SW 1271 (cell line): ENCODE measurements at places on chromosomes 5 and 9.

- DNase-seq, result no peak
These were observed 56.5 kb downstream of the GPR107 start for GRCh38 chr9:130110166-130110565.

DNA sequence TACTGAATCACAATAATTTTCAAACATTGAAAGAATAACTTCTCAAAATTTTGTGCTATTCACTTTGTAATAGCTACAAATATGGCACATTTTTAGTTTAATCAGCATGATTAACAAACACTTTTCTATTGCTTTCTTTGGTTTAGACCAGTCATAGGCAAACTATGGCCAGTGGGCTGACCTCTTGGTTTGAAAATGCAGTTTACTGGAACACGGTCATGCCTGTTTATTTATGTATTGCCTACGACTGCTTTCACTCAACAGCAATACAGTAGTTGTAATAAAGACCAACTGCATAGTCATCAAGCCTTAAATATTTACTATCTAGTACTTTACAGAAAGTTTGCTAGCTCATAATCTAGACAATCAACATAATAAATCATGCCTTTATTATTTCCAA is 810.8 kb downstream of the TLE1 start:
- DNase-seq, result no peak

GRCh38 chr9:133945314-133945975 is 46.7 kb downstream of the VAV2 start:
- no peak for DNase-seq

DNA sequence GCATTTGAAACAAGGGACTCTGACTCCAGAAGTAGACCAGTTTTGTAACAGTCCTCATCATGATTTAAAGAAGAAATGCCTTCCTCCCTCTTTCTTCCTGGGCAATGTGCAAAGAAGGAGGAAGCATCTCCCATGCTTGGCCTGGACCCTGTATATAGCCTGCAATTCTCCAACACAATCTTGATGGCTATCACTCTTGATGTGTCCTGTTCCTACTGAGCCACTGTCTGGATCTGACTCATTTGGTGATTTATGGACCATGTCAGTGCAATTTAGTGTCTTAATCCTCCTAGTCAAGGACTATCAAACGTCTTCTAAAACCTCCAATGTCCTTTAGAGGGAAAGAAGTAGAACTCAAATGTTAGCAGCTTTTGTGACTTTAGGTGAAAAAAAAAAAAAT is 697.3 kb downstream of the TLR4 start:
- DNase-seq, result no peak

DNA sequence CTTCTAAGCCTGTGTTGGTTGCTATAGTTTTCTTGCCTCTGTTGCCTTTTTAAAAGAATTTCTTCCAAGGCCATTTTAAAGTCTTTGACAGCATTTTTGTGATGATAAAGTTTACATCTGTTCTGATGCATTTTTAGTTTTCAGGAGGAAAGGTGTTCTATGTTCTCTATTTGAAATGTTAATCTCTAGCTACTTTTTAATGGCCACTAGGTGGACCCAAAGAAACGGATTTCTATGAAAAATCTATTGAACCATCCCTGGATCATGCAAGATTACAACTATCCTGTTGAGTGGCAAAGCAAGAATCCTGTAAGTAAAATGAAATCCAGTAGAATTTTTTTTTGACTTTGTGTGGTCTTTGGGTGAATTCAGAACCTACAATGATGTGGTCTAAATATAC is 60.2 kb downstream of the MELK start:
- no peak for DNase-seq

GRCh38 chr5:2666081-2666480 is 85.4 kb downstream of the IRX2 start:
- no peak for DNase-seq

GRCh38 chr5:16540421-16540820 is 74.8 kb upstream of the ZNF622 start:
- no peak for DNase-seq

DNA sequence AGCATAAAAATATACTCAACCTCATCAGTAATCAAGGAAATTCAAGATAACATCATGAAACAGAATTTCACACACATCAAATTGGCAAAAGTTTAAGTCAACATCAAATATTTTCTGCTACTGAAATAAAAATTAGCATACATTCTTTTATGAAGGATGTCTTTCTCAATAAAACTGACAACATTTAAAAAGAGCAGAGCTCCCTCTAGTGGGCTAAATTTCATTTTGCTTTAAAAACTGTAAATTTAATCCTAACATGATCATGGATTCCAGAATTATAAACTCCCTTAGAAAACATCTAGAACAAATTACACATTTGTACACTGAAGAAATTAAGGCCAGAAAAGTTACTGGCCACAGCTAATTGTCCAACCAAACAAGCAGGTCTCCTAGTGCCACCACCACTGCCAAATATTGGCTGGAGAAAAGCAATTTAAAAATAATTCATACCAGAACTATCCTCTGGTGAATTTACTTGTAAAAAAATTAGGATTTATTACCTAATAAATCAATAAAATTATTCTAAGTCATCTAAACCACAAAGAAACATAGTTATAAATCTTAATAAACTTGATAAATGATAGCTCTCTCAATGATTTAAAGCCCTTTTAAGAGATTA is 31.2 kb downstream of the DEPDC1B start:
- DNase-seq, result peak; percentile 52

DNA sequence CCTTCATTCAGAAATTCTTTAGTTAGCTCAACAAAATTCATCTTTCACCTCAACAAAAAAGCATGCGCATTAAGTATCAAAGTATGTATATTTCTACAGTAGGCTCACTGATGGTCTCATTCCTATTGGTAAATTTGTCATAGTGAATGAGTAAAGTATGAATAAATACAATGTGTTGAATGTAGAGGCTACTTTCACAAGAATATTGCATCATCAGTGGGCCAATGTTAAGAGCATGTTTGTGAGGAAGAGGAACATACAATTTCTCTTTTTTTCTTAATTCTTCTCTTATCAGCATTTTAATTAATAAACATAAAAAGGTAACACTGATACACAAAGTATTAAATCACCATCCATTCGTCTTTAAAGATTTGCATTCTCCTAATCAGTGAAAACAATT is 505.1 kb downstream of the CETN3 start:
- no peak for DNase-seq

- no peak for DNase-seq
These were observed 27.8 kb upstream of the ARAP3 start for GRCh38 chr5:141709699-141710267.

DNA sequence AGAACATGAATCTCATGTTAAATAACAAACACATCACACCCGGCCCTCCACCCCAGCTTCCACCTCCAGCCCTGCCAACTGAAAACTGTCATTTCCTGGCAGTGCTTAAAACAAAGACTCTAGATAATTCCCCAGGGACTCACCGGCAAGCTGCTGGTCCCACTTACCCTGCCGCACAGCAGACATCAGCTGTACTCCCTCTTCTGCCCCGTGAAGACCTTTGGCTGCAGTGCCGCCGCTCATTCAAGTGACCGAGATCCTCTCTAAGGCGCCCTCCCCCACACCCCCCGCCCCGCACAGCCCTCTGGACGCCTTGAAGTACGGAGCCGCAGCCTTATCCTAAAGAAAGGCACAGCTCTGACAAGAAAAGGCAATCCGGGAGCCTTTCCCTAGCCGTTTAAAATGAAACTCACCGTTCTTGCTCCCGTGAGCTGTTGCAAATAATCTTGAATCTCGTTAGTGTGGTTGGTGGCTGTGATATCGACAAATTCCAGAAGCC is 434 bp downstream of the GLRX start:
- DNase-seq, result peak; percentile 75

DNA sequence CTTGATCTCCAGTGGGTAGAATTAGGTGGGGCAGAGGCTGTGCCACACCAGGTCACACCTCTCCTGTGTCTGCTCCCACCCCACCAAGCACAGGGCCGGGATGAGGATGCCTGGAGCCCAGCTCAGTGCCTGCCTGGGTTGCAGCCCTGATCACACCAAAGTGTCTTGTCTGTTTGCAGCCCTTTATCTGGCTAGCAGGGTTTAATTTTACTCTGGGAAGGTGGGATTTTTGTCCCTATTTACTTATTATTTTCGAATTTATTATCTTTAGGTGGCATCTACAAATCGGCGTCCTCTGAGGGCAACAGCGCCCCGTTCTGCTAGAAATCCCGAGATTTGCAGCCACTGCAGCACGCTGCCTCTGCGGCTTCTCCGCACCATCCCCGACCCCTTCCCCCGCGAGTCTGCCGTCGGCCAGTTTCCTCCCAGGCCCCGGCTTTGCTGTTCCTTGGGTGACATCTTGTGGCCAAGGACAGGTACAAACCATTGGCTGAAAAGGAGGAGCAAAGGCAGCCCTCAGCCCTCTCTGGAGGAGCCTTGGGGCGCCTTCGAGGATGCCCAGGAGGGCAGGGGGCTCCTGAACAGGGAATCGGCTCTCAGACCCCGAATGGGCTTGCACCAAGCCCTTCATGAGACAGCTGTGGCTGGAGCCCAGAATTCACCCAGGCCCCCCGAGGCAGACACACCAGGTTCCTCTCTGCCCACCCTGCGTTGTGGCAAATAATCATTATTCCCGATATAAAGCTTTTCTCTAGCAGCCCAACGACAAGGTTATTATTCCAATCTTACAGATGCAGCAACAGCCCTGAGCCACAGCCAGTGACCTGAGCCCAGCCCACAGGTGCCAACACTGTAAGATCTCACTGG is 113.0 kb downstream of the GAPVD1 start:
- DNase-seq, result peak; percentile 46

DNA sequence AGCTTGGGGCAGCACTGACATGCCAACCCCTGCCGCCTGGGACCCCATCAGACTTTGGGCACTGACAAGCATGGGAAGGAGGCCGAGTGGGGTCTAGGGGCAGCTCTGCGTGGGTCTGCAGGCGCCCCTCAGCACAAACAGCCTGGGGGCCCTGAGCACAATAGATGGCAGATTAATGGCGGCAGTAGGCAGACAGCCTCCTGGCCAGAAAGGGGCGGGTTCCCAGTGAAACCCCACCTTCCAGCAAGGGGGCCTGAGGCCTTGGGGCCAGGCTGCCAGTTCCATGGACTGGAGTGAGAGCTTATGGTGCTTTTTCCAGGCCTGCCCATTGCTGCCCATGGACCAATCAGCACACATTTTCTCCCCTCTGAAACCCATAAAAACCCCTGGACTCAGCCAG is 2031.2 kb downstream of the EFNA5 start:
- DNase-seq, result no peak
